ENCODE measurements at places on chromosomes 2 and 18. TPM values are rescaled to one million over a fixed set of nuclear protein-coding genes. Genes with fewer than 3 reads are reported as not detected.

Gene SLC40A1
- 45.2 TPM for total RNA-seq

DNA sequence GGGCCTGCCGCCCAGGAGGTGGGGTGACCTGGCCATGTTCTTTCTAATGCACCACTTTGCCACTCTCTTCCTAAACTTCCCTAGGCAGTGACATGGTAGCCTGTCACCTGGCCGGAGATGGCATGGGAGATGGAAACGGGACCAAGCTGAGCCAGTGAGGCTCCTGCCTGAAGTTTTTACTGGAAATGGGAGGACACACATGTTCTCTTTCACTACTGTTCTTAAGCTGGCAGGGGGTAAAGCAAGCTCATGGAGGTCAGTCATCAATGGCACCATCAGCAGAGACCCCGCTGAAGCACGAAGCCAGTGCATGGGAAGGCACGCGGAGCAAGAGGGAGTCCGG is 50.7 kb downstream of the ATIC start:
- no peaks in the 10 kb centered on the region for H3K27me3 ChIP-seq
- no peaks in the 10 kb centered on the region for H3K4me1 ChIP-seq
- no peaks in the 10 kb centered on the region for H3K36me3 ChIP-seq
- no peak overlapping the region for H3K27ac ChIP-seq
- DNase-seq, result no peak

DNA sequence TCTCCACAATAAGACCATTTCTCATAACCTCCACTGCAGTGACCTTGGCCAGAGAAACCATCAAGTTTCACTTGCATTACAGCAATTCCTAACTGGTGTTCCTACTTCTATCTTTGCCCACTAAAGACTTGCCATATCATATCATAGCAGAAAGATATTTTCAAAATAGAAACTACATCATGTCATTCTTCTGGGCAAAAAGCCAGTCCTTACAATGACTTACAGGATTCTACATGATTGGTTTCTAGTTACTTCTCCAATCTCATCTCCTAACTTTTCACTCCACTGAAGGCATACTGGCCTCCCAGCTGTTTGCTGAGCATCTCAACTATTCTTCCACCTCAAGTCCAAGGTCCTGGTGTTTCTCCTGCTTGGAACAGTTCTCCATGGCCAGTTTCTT is 151.4 kb downstream of the HNMT start:
- H3K27me3 ChIP-seq, result no peaks in the 10 kb centered on the region
- no peaks in the 10 kb centered on the region for H3K36me3 ChIP-seq
- no peak overlapping the region for H3K27ac ChIP-seq
- H3K4me1 ChIP-seq, result no peaks in the 10 kb centered on the region

DNA sequence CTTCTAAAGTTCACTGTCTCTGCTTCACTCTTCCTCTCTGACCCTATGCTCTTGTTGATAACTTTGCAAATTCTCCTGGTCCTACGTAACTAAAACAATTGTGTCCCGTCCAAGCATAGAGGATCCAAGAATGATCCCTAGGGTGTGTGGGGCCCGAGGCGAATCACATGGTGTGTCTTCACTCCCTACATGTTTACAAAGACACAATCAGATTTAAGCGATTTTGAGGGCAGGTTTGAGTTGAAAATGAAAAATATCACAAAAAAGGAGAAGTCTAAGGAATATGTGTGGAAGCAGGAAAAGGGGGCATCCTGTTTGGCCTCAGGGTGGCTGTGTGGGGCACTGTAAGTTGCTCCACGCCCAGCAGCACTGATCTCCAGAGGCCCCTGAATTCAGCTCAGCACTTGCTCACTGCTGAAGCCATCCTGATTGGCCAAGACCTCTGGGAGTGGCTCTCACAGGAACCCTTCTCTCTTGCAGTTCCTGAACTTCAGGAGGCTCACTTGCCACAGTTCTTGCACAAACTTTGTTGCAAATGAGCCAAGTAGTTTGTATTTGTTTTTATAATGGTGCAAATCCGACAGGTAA is 363.6 kb downstream of the ZNF521 start:
- H3K4me3 ChIP-seq, result no peak overlapping the region
- H3K4me1 ChIP-seq, result no peaks in the 10 kb centered on the region
- no peaks in the 10 kb centered on the region for H3K27me3 ChIP-seq
- DNase-seq, result no peak
- H3K36me3 ChIP-seq, result no peaks in the 10 kb centered on the region
- no peak overlapping the region for H3K27ac ChIP-seq

GRCh38 chr18:31454066-31454708 is 6.6 kb downstream of the DSG3 start:
- no peaks in the 10 kb centered on the region for H3K4me1 ChIP-seq
- DNase-seq, result no peak
- no peak overlapping the region for H3K4me3 ChIP-seq
- no peak overlapping the region for H3K27ac ChIP-seq
